MM.1S (cell line): ENCODE measurements at places on chromosomes 7 and 10.

GRCh38 chr7:95404316-95404865 is 8.2 kb upstream of the PON3 start:
- no peak for DNase-seq

DNA sequence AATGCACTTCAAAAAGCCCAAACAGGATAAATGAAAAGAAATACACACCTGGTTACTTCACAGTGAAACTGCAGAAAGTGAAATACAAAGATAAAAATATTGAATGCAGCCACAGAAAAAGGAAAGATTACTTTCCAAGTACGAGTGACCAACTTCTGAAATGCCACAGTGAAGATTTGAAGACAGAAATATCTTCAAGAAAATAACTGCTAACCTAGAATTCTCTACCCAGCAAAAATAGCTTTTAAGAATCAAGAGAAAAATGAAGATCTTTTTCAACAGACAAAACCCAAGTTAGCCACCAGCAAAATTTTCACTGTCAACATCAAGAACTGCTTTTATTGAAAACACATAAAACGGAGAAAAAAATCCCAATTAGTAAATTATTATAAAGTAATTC is 46.2 kb downstream of the SMURF1 start:
- no peak for DNase-seq

- DNase-seq, result peak; percentile 70
Measured at GRCh38 chr7:85554236-85555178, 367.7 kb upstream of the SEMA3D start.

- DNase-seq, result peak; percentile 88
Measured at GRCh38 chr10:30783939-30784501, 154.5 kb upstream of the LYZL2 start.

DNA sequence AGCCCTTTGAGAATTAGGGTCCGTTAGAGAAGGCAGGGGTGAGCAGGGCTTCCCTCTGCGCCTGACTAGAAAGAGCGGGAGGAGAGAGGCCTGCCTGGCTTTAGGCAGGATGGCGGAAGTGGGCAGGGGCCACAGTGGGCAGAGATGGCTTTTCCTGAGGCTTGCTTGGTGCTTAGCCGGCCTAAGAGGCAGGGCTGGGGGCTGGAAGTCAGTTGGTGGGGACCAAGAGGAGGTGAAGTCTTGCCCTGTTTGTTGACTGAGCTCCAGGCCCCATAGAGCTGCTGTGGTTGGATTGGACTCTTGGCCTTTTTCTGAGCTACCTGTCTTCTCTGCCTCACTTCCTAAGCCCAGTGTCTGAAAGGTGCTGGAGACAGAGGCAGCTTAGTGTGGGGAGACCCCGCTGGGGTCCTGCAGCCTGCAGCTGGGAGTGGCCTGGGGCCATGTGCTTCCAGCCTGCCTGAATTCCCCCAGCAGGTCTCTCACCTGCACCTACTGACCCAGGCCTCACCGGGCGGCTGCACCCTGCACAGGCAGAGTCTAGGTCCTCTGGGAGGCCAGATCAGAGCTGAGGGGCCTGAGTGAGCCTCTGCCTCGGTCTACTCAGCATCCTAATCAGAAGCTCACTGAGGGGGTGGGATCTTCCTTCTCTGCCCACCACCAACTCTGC is 4.8 kb downstream of the FAM241B start:
- DNase-seq, result no peak

DNA sequence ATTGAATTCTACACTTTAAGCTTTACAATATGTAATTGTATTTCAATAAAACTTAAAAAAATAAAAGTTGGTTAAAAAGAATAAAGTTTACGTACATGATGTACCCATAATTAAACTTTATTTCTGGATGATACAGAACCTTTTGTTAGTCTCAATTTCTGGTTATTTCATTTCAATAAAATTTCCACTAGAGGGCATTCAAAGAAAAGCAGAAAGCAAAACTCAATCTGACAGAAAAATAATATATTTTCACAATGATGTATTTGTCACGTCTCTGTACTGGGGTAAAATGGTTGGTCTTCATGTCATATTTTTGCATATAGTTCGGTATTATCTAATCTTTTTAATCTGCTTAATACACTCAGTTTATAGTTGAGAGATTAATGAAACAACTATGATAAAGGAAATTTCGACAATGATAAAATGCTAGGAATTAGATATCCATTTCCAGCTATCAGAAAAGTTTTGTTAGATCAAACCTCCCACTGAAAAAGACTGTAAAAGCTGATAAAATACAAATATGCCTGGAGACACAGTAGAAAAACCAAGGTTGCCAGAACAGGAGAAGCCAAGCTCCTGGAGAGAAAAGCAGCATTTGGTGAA is 27.4 kb downstream of the ASZ1 start:
- DNase-seq, result peak; percentile 38

DNA sequence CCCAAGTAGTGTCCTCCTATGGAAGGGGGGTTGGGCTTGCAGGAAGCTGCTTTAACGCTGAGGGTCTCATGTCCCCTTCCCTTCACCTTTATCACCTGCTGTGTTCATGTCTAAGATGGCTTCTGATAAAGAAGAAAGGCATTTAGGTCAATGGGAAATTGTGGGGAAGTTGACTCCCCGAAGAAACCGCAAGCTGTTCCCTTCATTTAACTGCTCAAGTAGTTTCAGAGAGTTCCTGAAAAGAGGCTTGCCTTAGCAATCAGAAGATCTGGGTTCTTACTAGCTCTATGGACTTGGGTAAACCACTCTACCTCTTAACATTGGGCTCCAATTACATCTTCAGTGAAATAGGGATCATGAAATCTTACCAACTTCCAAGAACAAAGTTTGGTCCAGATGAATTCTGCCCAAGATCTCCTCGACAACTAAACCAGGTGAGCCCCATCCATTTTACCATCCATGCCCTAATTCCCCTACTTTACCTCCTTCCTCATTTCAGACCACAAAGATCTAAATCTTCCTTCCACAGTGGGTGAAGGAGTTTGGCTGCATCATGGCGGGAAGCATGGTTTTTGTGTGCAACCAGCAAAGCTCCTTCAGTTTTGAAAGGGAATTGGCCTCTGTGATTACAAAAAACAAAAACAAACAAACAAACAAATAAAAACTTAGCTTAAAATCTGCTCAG is 30.4 kb upstream of the UCN3 start:
- no peak for DNase-seq

GRCh38 chr10:69960606-69960987 is 92.0 kb upstream of the MACROH2A2 start:
- DNase-seq, result no peak

DNA sequence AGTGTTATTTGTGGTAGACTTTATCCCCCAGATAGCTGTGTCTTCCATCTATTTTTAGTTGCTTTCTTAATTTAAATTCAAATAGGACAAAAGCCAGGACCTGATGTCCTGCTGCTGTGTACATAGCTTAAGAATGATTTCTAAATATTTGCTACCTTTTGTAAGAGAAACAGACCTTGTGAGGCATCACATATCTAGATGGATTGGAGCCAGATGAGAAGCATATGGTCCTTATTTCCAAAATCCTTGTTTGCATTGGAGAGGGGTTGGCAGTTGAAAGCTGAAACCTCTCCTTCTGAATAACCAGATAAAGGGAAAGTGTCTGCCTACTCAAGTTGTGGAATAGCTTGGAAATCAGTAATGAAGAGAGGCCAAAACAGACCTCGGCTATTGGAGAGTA is 50.7 kb upstream of the AMPH start:
- no peak for DNase-seq

- peak; percentile 83 for DNase-seq
Measured at GRCh38 chr7:25454562-25455041, 226.3 kb upstream of the NPVF start.

DNA sequence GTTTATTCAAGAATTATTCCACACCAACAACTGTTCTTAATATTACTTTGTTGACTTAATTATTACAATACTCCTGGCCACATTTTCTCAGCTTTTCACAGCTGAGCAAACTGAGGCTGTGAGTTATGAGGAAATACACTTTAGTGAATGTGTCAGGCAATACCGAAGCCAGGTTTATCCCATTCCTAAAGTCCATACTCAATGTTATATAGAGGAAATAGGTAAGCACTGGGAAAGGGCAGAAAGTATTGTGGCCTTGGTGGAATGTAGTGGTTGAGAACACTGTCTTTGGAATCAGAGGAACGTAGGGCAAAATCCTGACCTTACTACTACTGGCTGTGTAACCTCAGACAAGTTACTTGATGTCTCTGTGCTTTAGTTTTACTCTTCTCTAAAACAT is 110.8 kb downstream of the CD36 start:
- DNase-seq, result no peak

- DNase-seq, result peak; percentile 61
Measured at GRCh38 chr10:88108115-88108610, 244.7 kb downstream of the PTEN start.

DNA sequence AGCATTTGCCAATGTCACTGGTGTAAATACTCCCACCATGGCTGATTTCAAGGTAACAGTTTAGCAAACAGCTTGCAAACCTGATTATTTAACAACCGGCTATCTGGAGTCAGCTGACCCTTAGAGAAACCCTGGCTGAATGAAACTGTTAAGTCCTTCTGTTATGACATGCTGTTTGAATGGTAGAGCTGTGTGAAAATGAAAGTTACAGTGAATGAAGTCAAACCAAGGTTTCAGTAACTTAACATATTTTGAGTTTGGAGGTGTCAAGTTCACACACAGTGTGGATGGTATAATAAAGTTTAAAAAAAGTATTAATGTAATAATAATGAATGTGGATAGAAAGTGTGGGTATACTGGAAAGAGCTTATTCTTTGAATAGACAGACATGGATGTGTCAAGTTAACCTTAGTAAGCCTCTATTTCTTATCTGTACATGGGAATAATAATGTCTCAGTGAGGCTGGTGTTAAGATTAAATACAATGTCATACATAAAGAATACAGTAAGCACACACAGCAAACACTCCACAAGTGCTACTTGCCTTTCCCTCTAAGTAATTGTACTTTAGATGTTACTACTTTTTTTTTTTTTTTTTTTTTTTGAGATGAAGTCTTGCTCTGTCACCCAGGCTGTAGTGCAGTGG is 150.4 kb downstream of the TAX1BP1 start:
- peak; percentile 86 for DNase-seq

GRCh38 chr10:79202188-79203013 is 133.6 kb downstream of the ZMIZ1 start:
- peak; percentile 15 for DNase-seq
